ENCODE measurements at places on chromosomes 16 and 17.

GRCh38 chr16:30570636-30571444, 674 bp downstream of the ZNF688 start:
- no peak for DNase-seq

- DNase-seq = no peak
These were observed 29.7 kb upstream of the ITGA3 start for GRCh38 chr17:50026046-50026675.

DNA sequence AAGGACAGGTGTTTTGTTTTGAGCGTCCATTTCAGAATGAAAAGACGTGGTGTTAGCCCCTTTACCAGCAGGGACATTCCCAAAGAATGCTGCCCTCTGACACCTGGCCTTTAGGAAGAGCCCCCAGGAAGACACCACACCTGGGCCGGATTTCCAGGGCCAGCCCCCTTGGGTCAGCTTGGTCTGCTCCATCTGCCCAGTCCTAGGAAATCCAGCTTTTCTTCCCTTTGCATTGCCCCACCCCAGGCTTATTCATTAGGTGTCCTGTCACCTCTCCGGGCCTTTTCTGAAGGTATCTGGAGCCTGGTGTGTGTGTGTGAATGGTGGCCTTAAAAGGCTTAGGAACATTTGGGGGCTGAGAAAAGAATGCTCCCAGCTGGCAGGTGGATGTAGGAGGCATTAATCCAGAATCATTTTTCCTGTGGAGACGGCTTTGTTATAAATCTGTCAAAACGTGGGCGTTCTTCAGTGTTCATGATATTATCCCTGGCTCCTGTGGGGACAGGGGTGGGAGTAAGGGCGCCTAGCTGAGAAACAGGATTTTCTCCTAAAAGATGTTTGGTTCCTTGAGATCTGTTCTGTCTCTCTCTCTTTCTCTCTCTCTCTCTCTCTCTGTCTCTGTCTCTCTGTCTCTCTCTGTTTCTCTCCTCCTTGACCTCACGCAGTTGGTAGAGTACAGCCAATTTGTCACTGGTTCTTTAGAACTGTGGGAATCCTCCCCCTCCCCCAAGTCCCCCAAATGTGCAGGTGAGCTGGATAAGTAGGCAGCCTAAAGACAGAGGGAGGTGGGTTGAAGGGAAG, 84.0 kb downstream of the NTN1 start:
- no peak for DNase-seq

DNA sequence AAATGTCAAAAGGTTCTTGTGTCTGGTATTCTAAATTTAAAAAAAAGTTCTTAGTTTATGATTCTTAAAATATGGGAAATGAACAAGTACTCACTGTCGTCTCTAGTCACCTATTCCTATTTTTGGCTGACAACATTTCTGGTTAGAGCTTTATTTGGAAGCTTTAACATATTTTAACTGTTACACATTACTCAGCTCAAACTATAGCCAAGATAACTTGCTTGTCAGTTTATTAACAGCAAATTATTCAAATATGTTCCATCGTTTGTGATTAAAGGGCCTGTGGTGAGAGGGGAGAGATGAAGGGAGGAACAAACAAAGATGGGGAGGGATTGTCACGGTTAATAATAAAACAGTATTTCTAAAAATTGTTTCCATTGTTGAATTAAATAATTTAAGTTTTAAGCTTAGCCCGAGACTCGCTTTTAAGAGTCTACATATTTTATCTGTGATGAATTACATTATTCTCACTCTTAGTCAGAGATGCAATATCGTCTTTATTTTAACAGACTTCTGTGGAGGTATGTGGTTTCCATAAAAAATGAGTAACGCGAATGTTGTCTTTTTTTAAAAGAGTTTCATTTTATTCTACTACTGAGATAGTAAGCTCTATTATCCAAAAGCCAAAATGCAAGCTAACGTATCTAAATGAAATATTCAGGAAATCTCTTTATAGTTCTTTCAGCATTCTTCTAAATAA, 321.9 kb upstream of the PMFBP1 start:
- DNase-seq = peak; percentile 24

DNA sequence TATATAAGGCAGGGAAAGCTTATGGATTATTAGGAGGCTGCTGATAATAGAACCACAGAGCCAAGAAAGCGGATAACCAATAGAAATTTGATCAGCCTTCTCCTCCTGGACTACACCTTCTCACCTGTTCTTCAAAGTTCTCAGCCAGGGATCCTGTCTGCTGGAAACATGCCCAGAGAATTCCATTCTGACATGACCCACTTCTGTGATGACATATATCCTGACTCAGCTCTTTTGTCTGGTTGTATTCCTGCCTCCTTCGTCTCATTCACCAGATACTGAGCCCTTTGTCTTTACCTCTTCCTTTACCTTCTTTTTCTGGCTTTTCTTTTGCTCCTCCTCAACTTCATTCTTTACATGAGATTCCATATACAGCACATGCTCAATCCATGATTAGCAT, 576.1 kb downstream of the CDH11 start:
- no peak for DNase-seq

GRCh38 chr17:78130090-78130436, 508 bp upstream of the TMC8 start:
- no peak for DNase-seq

- peak; percentile 88 for DNase-seq
These were observed 17.7 kb downstream of the PRCD start for GRCh38 chr17:76557368-76558197.

DNA sequence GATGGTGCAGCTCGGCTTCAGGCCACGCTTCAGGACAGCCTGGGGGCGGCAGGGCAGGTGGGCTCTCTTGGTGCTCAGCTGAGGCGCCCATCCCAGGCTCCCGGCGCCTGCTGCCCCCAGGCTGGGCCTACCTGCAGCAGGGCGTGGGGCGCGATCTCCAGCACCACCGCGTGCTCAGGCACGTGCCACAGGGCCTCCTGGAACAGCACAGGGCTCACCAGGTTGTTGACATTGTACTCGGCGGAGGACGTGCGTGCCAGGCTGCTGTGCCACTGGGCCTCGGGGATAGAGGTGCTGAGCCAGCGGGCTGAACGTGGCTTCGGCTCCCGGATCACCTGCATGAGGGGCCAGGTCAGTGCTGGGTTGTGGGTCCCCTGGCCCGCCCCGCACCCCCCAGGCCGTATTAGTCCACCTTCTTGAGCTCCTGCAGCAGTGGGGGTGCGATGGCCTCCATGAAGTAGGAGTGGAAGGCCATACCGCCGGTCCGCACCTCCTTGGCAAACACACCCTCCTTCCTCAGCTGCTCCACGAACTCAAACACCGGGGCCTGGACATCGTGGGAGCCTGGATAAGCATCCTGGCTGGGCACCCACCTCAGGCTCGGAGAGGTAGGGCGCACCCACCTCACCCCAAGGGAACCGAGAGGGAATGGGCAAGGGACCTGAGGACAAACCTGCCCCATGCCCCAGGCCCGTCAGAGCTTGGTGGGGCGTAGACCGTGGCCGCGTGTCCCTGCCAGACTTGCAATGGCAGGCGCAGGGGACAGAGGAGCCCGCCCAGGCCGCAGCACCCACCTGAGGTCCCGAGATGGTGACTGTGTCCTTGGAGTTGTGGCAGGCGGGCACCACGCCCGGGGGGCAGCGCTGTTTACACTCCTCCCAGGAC, 9.0 kb downstream of the FASN start:
- no peak for DNase-seq

GRCh38 chr17:16158714-16159113, 56.6 kb downstream of the NCOR1 start:
- no peak for DNase-seq

DNA sequence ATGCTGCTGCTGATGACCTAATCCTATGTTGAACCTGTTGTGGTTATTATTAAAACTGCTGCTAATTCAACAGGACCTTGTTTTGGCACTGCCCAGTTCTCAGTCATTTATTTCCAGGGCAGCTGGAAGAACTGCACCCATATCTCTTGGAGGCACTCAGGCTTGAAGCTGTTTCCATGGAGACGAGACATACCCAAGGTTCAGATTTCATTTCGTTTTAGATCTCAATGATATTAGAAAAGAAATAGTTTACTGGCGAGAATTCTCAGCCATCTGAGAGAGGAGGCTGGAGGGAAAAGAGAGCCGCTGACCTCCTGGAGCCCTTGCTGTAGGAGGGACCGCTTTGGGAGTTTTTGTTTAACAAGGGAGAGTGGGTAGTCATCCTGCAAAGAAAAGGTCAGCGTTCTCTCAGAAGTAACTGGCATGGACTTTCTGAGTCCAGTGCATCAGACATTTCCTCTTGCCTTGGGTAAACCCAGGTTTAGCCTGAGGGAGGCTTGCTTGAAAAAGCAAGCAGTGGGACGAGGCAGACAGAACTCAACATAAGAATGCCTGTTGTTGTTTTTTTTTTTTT, 75.4 kb downstream of the YPEL2 start:
- DNase-seq = no peak

- DNase-seq = no peak
These were observed 2290.1 kb downstream of the TP53TG3F start for GRCh38 chr16:35749253-35750141.

DNA sequence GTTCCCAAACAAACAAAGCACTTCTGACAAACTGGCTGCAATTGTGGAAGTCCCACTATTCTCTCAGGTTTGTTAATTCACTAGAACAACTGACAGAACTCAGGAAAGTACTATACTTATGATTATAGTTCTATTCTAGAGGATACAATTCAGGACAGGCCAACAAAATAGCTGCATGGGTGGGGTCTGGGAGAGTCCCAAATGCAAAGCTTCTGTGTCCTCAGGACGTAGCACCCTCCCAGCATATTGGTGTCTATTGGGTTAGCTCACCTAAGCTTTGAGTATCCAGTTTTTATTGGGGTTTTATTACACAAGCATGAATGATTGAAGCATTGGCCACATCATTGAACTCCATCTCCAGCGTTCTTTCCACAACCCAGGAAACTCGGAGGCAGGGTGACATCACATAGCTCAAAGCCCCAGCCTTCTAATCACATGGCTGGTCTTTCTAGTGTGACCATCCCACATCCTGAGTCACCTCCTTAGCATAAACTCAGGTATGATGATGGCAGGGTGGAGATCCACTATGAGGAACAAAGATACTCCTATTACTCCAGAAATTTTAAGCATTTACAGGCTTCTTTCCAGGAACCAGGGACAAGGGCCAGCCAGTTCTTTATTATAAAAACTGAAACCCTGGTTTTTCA, 43.9 kb upstream of the CCNF start:
- no peak for DNase-seq

- no peak for DNase-seq
These were observed 24.4 kb upstream of the ABAT start for GRCh38 chr16:8649829-8650554.

DNA sequence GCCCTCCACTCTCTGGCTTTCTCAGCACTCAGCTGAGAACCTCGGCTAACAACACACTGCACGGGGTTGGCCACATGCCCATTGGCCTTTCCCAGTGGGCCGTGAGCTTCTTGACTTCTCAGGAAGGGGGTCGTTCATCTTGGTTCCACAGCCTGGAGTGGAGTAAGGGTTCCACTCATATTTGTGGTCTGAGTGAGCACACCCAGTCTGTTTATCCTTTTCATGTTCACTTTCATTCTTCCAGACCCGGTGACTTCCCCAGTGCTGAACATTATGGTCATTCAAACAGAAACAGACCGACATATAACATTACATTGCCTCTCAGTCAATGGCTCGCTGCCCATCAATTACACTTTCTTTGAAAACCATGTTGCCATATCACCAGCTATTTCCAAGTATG, 8.2 kb downstream of the MILR1 start:
- peak; percentile 19 for DNase-seq

DNA sequence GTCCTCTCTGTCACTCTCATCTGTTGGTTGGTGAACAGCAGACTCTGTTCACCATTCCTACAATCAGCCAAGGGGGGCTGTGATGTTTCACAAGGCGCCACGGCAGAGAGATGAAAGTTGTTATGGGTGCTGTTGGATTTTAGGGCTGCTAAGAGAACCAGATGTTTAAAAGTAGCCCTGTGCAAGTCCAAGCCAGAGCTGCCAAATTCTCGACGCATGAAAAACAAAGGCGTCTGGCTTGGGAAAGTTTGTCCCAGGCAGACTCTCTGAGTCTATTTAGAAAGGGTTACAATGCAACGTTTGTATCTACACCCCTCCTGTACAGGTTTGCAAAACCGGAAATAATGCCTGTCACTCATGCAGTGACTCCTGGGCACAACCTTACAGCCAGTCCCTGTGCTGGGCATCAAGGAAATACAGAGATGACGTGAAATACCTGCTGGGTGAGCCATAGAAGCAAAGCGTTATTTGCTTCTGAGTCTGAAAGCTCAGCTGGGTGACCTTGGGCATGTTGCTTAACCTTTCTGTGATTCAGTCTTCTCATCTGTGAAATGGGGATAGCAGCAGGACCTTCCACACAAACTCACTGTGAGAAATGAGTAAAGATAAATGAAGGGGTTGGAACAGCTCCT, 74.8 kb downstream of the XYLT1 start:
- no peak for DNase-seq

DNA sequence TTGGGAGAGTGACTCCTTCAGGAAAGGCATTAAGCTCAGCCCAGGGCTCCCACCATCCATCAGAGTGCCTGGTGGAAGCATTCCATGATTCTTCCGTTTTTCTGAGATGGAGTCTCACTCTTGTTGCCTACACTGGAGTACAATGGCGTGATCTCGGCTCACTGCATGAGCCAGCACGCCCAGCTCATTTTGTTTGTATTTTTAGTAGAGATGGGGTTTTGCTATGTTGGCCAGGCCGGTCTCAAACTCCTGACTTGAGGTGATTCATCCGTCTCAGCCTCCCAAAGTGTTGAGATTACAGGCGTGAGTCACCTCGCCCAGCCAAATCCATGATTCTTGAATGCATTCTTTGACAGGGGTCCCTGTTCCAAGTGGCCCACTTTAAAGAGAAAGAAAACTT, 23.1 kb downstream of the MIS12 start:
- no peak for DNase-seq

DNA sequence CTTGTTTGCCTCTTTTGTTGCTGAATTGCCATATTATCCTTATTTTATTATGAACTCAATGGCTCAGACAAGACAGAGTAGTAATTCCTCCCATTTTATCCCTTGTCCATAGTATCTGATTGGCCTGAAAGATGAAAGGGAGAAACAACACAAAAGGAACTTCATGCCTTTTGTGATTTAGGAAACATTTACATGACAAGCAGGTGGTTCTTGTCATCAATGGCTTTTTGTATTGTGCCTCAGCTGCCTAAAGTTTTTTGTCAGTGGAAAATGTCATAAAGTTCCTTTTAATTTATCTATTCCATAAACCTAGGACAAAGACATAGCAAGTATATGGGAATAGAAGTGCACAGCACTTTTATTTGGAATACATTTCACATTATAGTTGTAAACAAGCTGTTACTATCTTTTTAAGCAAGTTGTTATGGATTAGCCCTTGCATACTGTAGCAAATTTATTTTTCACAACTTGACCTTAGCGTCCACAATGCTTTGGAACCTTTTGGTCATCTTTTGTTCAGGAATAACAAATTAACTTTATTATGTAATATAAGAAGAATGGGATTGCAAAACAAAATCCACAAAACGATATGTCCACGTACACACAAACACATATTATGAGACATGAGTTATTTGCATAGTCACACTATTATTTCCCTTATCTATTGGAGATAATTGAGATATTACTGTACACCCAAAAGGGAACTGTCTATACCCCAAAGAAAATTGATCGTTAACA, 12.4 kb upstream of the MPHOSPH6 start:
- no peak for DNase-seq

- no peak for DNase-seq
These were observed 10.9 kb upstream of the ERCC4 start for GRCh38 chr16:13909069-13909468.

All from AG08395 (cell line).